ENCODE measurements at places on chromosomes 3 and 15.

DNA sequence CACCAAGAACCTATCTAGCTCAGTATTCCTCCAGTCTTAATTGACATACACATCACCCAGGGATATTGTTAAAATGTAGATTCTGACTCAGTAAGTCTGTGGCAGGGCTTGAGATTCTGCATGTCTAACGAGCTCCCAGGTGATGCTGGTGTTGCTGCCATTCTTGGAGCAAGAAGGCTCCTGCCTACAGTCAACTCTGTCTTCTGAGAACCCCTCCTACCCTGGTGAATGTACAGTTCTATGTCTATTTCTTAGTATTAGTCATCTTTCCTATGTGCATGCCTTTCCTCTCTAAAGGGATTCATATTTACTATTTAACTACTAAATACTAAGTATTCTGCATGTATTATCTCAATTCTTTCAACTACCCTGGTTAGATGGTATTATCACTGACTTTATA is 268.7 kb downstream of the EDEM1 start:
- no peak for DNase-seq

GRCh38 chr15:66831801-66832390 is 129.9 kb downstream of the SMAD6 start:
- no peak for DNase-seq

- no peak for DNase-seq
These were observed 336.1 kb upstream of the PROK2 start for GRCh38 chr3:72120806-72121778.

- DNase-seq = no peak
These were observed 7.3 kb downstream of the TRA2B start for GRCh38 chr3:185930393-185931107.

DNA sequence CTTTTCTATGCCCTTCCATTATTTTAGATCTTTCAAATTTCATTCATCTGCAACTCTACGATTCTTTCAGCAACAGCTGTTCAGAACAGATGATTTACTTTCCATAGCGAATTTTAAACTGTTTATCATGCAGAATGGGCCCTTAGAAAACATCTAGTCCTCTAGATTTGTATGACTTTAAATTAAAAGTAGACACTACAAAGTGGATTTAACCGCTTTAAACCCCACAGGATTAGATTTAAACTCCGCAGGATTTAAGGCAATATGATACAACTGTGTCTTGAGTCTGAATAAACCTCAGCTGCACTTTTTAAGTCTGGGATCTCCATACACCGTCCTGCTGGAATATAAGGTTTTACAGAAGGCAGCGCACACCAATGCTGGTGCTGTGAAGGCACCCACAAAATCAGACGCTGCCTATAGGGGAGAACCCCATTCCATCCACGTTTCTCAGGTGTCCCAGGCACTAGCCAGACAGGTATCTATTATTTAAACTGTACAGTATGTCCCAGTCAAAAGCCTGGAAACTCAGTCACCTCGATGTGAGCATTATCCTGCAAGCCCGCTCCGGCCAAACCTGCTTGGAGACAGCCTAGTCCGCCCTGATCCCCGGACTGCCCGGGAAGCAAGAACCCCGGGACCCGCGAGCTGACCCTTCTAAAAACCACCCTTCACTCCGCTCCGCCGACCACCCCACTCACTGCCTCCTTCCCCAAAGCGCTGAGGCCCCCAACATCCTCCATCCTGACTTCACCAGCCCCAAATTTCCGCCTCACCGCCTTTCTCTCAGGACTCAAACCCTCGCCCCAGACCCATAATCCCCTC is 768 bp downstream of the ANO10 start:
- no peak for DNase-seq

DNA sequence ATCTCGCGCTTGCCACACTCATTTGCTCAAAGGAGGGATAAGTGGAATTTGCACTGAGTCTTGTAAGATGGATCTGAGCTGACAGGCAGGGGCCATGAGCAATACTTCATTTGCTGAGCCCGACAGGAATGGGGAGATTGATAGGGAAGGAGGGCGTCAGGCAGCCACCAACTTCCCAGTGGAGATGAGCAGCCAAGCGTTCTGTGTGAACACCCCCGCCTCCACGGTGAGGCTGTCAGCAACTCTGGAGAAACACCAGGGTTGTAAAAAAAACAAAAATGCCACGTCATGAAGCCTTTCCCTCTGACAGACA is 36.8 kb downstream of the TLE3 start:
- no peak for DNase-seq

DNA sequence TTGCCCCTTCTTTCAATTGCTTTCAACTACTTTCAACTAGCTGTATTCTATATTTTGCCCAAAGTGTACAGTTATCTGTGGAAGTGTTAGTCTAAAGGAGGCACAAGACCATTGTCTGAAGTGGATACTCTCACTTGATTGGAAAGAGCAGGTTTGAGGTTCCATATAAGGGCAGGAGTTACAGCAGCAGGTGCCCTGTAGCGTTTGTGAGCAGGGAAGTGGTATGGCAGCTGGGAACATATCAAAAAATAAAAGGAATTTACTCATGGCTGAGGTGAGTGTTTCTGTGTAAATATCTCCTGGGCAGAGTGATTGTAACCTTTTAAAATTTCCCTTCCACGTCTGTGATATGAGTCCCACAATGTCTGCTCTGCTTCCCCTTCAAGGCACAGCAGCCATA is 38.5 kb upstream of the DNAJC13 start:
- no peak for DNase-seq

Measured in stimulated activated CD4-positive, alpha-beta T cell treated with anti-CD3 and anti-CD28 coated beads, Interleukin-1b, Interleukin-23, amount 100 ng/mL, for 4 hours (primary cell).